Neural progenitor cell (in vitro differentiated cells): ENCODE measurements at places on chromosomes 11 and 22. TPM values are rescaled to one million over a fixed set of nuclear protein-coding genes. Genes with fewer than 3 reads are reported as not detected.

DNA sequence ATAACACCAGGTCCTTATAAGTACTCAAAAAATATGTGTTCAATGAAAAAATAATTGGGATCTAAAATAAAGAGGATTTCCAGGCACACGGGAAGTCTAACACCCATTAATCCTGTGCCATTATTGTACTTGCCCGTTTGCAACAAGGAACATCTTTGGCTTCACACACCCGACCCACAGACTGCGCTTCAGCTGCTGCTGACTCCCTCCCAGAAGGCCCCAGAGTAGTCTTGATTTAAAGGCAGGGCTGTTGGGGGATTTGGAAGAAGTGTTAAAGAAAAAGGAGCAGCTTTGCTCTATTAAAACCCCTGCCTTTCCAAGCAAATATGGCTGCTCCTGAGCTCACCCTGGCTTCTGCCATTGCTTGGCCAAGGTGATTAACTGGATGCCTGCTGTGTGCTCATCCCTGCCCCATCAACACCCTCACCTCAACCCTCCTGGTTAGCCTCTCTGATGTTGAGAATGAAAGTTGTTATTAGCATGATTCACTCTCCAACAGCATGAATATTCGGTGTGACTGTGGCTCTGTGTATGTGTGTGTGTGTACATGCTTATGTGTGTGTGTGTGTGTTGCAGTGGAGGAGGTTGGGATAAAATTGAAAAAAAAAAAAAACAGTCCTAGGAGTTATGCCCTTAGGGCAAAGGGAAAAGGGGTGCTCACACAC is 76.1 kb downstream of the KIRREL3 start:
- peaks cover 2% of the 10 kb centered on the region for H3K4me1 ChIP-seq
- DNase-seq = no peak
- H3K27ac ChIP-seq = no peak overlapping the region
- H3K27me3 ChIP-seq = no peaks in the 10 kb centered on the region
- H3K36me3 ChIP-seq = no peaks in the 10 kb centered on the region
- H3K4me3 ChIP-seq = no peak overlapping the region

GRCh38 chr11:124195189-124195734 is 12.1 kb downstream of the OR10D3 start:
- H3K27me3 ChIP-seq = no peaks in the 10 kb centered on the region
- no peak overlapping the region for H3K4me3 ChIP-seq
- H3K4me1 ChIP-seq = peaks cover 29% of the 10 kb centered on the region
- DNase-seq = peak; percentile 72

- DNase-seq = no peak
- H3K36me3 ChIP-seq = no peaks in the 10 kb centered on the region
- H3K4me1 ChIP-seq = no peaks in the 10 kb centered on the region
- no peak overlapping the region for H3K27ac ChIP-seq
Measured at GRCh38 chr11:119157063-119157462, 8.2 kb downstream of the ABCG4 start.

DNA sequence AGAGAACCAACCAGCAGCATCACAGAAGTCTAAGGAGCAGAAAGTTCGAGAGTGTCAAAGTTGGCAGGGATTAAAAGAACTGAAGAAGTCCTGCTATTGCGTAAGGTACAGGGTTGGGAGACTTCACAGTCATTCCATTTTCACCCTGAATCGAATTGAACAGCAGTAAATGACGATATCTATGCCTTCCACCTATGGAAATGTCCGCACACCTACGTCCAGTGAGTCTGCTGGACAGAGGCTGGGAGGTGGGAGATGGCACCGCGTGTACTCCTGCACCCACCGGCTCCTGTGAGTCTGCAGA is 116.7 kb downstream of the MICAL3 start:
- no peak for DNase-seq
- no peak overlapping the region for H3K27ac ChIP-seq
- peaks cover 35% of the 10 kb centered on the region for H3K4me1 ChIP-seq
- H3K36me3 ChIP-seq = no peaks in the 10 kb centered on the region

GRCh38 chr11:134667505-134667904 is 255.5 kb upstream of the B3GAT1 start:
- no peaks in the 10 kb centered on the region for H3K4me1 ChIP-seq
- H3K36me3 ChIP-seq = no peaks in the 10 kb centered on the region
- H3K27me3 ChIP-seq = no peaks in the 10 kb centered on the region
- H3K27ac ChIP-seq = no peak overlapping the region
- no peak for DNase-seq

DNA sequence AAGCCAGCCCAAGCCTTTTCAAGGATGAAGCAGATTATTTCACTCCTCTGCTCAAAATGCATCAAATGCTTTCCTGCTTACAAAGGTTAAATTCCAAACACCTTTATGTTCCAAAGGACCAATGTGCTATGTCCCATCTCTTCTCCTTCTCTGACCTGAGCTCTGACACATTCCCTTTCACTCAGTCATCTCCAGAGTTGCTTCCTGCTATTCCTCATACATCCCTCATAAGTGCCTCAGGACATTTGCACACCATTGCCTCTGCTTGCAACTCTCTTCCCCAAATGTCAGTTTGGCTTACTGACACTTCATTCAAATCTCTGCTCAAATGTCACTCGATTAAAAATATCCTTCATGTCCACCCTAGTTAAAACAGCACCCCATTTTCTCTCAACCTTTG is 53.3 kb upstream of the BMAL1 start:
- no peaks in the 10 kb centered on the region for H3K36me3 ChIP-seq
- no peak for DNase-seq
- no peak overlapping the region for H3K4me3 ChIP-seq
- H3K4me1 ChIP-seq = peaks cover 16% of the 10 kb centered on the region
- H3K27ac ChIP-seq = no peak overlapping the region

DNA sequence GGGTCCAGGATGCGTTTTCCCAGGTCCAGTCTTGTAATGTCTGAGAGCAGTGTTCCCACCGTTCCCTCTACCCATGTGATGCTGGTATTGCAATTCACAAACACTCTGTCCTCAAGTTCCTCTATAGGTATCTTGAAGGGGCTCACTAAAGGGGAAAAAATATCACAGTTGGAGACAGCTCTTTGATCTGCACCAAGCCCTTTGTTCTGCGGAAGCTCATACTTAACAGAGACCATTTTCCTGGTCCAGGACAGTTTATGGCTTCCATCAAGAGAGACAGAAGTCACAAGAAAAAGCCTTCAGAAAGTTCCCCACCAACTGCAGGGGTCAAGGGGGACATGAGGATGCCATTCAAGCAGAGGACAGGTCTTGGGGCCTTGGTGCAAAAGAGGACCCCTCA is 2.1 kb downstream of the CD3D start:
- H3K27ac ChIP-seq = no peak overlapping the region
- DNase-seq = no peak

DNA sequence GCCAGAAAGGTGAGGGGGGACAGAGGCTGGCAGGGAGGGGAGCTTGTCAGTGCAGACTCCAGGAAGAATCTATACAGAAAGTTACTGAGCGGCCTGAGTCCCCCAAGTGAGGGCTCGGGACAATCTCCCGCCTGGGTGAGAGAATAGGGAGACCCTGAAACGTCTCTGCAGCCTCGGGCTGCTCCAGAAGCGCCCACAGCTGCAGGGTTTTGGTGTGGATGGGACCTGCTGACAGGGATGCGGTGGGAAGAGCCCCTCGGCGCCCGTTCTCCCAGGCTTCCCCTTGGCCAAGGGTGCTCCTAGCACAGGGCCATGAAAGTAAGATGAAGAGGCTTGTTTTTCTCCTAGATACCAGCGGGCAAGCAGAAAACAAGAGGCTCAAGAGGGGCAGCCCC is 743 bp upstream of the RCE1 start:
- no peak for DNase-seq
- peak overlapping the region; percentile 96 for H3K4me3 ChIP-seq
- H3K27ac ChIP-seq = peak overlapping the region; percentile 77
- no peaks in the 10 kb centered on the region for H3K36me3 ChIP-seq
- H3K27me3 ChIP-seq = no peaks in the 10 kb centered on the region

DNA sequence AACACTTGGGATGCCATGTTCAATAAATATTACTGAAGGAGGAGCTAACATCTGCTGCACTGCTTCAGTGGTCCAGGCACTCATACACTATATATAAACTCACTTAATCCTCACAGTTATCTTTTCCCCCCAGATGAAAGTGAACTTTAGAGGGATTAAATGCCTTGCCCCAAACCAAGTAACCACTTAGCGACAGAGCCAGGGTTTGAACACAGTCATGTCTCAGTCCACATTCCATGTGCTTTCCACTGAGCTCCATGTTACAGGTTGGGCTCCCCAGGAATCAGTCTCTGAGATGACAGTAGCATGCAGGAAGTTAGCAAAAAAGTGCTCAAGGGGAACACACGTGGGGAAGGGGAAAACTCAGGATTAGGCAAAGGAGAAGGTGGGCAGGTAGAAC is 59.3 kb downstream of the ENDOD1 start:
- H3K36me3 ChIP-seq = no peaks in the 10 kb centered on the region
- DNase-seq = no peak
- peaks cover 67% of the 10 kb centered on the region for H3K27me3 ChIP-seq
- H3K4me1 ChIP-seq = peaks cover 4% of the 10 kb centered on the region
- H3K4me3 ChIP-seq = no peak overlapping the region

DNA sequence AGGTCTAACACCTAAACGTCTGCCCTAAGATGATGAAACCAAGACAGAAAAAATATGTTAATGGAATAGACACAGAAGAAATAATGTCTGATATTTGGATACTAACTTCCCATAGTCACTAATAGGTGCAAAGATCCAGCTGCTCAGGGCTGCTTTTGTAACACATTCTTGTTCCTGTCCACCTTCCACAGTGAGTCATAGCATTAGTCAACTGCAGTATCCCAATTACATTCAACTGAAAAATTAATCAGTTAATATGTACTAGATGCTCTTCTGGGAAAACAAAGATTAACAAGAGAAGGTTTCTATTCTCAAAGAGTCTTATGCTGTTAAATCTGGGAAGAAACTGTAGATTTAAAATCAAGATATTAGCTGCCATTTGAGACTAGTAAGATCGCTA is 47.6 kb downstream of the HEPHL1 start:
- H3K4me1 ChIP-seq = no peaks in the 10 kb centered on the region
- no peak overlapping the region for H3K27ac ChIP-seq
- H3K4me3 ChIP-seq = no peak overlapping the region
- no peaks in the 10 kb centered on the region for H3K36me3 ChIP-seq

DNA sequence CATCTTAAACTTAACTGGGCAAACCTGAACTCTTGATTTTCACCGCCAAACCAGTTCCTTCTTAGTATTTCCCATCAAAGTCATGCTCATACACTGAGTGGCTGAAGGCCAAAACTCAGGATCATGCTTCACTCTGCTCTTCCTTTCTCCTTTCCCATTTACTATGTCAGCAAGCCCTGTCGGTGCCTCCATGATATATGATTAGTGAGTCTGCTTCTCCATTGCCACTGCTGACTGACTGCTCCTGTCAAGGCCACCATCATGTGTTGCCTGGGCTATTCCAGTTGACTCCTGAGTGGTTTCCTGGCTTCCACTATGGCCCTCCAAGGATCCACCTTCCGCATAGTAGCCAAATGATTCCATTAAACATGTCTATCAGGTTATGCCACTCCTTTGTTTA is 42.8 kb upstream of the AMPD3 start:
- no peaks in the 10 kb centered on the region for H3K4me1 ChIP-seq
- H3K27ac ChIP-seq = no peak overlapping the region
- H3K4me3 ChIP-seq = no peak overlapping the region
- H3K27me3 ChIP-seq = no peaks in the 10 kb centered on the region

DNA sequence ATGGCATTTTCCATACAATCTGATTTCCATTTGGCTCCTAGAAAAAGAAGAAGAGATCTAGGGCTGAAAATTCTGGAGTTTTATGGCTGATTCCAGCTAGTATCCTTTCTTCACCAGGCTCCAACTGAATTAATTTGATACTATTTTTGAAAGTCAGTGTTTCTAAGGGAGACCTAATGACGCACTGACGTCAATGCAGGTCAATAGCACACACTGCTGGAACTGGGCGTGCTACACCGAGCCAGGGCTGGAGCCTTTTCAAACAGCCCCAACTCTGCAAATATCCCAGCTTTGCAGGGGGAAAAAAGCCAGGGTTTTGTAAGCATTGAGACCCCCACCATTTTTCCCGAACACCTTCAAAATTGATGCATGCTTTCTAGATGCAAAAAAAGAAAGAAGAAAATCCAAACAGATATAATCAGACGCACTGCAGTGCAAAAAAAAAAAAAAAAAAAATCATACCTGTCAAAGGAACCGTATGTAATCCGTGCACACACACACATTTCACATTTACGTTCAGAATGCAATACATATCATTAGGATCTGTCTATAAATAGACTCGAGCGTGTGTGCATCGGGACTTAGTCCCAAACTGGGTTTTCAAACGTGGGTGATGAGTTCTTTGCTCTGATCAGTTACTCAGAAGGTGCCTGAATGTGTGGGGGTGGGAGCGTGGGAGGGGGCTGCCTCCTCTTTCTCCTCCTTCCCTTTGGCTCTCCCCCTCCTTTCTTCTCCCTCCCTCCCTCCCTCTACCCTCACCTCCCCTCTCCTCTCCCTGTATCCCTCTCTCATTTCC is 124.5 kb upstream of the HSD17B12 start:
- peak overlapping the region; percentile 42 for H3K4me3 ChIP-seq
- H3K27ac ChIP-seq = no peak overlapping the region

GRCh38 chr22:49040111-49040510 is 787.6 kb downstream of the BRD1 start:
- no peak overlapping the region for H3K4me3 ChIP-seq
- no peaks in the 10 kb centered on the region for H3K4me1 ChIP-seq
- no peak overlapping the region for H3K27ac ChIP-seq
- H3K27me3 ChIP-seq = no peaks in the 10 kb centered on the region
- H3K36me3 ChIP-seq = no peaks in the 10 kb centered on the region
- no peak for DNase-seq

- DNase-seq = peak; percentile 50
- H3K4me1 ChIP-seq = peaks cover 24% of the 10 kb centered on the region
- no peaks in the 10 kb centered on the region for H3K36me3 ChIP-seq
Measured at GRCh38 chr11:128582496-128583366, 4.6 kb downstream of the ETS1 start.

- no peaks in the 10 kb centered on the region for H3K36me3 ChIP-seq
- H3K27me3 ChIP-seq = no peaks in the 10 kb centered on the region
- peaks cover 14% of the 10 kb centered on the region for H3K4me1 ChIP-seq
- H3K4me3 ChIP-seq = no peak overlapping the region
- no peak overlapping the region for H3K27ac ChIP-seq
Measured at GRCh38 chr11:61067782-61068446, 34.4 kb upstream of the CD5 start.

DNA sequence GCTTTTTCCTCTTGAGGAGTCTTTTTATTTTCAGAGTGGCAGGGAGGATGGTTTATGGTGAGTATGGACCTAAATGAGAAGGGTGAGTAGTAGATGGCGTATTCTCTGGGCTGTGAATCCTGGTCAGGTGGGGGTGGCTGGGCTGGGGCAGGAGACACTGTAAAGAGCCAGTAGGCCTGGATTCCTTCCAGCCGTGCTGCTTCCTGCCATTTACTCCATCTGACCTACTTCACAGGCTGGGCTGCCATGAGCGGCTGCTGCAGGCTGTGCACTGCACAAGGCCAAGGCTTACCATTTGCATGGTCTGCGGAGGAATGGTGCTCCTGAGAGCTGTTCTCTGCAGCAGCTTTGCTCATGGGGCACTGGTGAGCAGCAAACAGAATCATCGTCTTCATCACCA is 297.6 kb downstream of the KIRREL3 start:
- H3K27me3 ChIP-seq = no peaks in the 10 kb centered on the region
- no peaks in the 10 kb centered on the region for H3K36me3 ChIP-seq
- H3K4me3 ChIP-seq = no peak overlapping the region
- no peak for DNase-seq

- no peak for DNase-seq
- H3K4me3 ChIP-seq = no peak overlapping the region
- no peaks in the 10 kb centered on the region for H3K27me3 ChIP-seq
- H3K36me3 ChIP-seq = no peaks in the 10 kb centered on the region
- no peak overlapping the region for H3K27ac ChIP-seq
- peaks cover 24% of the 10 kb centered on the region for H3K4me1 ChIP-seq
Measured at GRCh38 chr11:48008951-48009270, 28.6 kb downstream of the PTPRJ start.

TRIM44 gene
- 28.5 and 44.1 TPM in 2 replicates for total RNA-seq

CST6 gene
- 0.50 TPM in 1 of 2 replicates, not detected in the other for total RNA-seq

APOL3 gene
- not detected in 2 replicates for total RNA-seq

CD248 gene
- 0.62 and 0.99 TPM in 2 replicates for total RNA-seq

APOL6 gene
- 0.03 TPM in 1 of 2 replicates, not detected in the other for total RNA-seq

TREH gene
- not detected in 2 replicates for total RNA-seq

IL18 gene
- 1.5 TPM in 1 of 2 replicates, not detected in the other for total RNA-seq
